ENCODE measurements at places on chromosomes 5 and 9.

DNA sequence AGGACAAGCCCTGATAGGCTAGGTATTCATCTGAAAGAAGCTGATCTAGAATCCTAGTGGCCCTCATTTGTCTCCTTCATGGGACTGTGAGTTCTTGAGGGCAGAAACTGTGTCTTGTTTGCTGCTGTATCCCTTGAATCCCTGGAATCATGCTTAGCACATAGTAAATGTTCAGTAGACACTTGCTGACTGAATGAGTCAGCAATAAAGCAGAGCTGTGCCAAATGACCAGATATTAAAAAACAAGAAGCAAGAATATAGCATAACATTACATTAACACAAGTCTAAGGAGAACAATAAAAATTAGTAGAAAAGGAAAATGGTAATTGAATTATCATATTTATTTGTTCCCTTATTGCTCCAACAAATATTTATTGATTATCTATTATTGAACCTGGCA is 420.5 kb downstream of the ZSWIM6 start:
- no peak for DNase-seq

GRCh38 chr9:111399772-111400563 is 69.9 kb upstream of the OR2K2 start:
- DNase-seq = peak; percentile 56

DNA sequence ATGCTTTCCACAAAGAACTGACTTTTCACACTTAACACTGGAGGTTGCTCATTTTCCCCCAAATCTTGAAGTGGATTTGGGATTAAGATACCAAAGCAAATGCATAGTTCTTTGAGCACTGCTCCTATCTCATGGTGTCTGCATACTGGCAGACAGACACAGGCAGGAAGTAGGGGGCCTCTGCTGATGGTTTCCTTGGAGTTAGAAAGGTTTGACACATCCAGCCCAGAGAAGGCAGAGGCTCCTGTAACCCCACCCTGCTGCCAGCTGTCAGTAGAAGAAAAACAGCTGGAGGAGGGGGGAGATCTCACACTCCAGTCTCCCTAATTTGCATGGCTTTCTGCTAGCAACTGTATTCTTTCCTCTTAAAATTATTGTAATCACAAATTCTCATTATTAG is 44.1 kb downstream of the APTX start:
- DNase-seq = no peak

GRCh38 chr9:76032038-76032796 is 141.7 kb downstream of the PCSK5 start:
- DNase-seq = no peak

- DNase-seq = peak; percentile 99
Measured at GRCh38 chr9:7777771-7778170, 21.8 kb downstream of the DMAC1 start.

- no peak for DNase-seq
Measured at GRCh38 chr9:20369391-20369790, 252.9 kb downstream of the MLLT3 start.

DNA sequence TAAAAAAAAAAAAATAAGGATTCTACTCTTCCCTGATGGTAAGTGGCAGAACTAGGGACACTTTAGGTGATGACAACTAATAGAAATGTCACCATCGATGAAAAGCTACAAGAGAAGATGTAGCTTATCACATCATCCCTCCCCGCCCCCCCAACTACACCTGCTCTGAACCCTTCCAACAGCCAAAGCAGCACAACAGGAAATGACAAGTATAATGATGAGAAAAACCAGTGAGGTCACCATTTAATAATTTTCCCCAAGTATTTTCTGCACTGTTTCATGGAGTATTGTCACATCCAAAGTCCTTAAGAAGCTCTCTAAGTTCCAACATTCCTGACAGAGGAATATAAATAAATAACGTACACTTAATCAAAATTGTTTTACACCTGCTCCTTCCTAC is 221.4 kb downstream of the EFNA5 start:
- no peak for DNase-seq

All from NCI-H69 (cell line).